ENCODE measurements at places on chromosomes 7 and 10. TPM values are rescaled to one million over a fixed set of nuclear protein-coding genes. Genes with fewer than 3 reads are reported as not detected.

The ZCCHC24 gene
- total RNA-seq, result 1.0 TPM

The NUTM2B gene
- total RNA-seq, result 0.99 TPM

The SLC26A3 gene
- total RNA-seq, result not detected

The MKX gene
- total RNA-seq, result not detected

The ZP3 gene
- 17.1 TPM for total RNA-seq

The SPDYE8 gene
- total RNA-seq, result not detected
